Pons (tissue), 1 donor: ENCODE measurements at places on chromosomes 12 and 14.

GRCh38 chr14:63644741-63645140, 3.1 kb upstream of the WDR89 start:
- no peak for DNase-seq

DNA sequence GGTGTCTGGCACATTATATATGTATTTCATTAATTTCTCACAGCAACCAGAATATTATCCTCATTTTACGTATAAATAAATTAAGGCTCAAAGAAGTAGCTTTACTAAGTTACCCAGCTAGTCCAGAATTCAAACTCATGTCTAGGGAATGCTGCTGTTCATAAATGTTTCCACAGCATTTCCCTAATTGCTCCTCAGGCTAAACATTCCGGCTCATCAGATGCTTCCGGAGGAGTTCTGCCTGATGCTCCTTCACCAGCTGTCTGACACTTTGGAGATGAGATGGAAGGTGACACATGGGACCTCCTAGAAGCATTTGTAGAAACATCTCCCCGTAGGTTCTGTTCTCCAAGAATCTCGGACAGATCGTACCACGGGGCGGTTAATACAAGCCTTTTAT, 12.1 kb downstream of the KRT85 start:
- no peak for DNase-seq

DNA sequence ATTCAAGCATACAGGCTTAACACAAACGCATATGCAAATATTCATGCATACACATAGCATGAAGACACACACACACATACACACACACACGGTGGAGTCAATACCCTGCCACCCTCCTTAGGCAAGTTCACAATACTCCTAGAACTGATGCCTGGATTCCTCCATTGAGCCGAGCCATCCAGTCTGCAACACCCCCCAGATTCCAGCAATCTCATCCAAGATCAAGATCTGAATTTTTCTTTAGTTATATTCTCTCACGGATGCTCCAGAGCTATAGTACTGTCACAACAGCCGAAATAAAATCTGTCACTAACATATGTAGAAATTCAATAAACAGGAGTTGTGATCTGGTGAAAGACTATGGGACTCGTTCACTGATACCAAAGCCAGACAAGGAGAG, 110.8 kb downstream of the NUAK1 start:
- DNase-seq, result no peak

- DNase-seq, result no peak
These were observed 90.0 kb upstream of the PLEKHA5 start for GRCh38 chr12:19039515-19039914.

- no peak for DNase-seq
These were observed 38.7 kb upstream of the SYCP3 start for GRCh38 chr12:101777978-101778377.

DNA sequence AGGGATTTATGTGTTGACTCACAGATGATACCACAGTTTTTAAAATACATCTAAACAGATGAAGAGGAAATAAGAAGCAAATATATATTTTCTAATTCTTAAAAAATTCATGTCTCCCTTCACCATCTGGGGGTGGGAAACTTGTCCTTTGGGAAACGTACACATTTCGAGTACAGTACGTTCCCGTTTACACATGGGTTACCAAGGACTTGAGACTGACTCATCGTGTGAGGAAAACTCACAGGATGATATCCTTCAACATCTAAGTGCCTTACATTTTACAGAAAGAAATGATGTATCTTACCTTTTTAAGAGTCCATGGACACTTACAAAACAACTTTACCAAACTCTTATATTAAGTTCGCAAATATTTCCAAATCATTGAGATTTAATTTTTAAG, 16.0 kb upstream of the FBLN5 start:
- DNase-seq, result no peak

DNA sequence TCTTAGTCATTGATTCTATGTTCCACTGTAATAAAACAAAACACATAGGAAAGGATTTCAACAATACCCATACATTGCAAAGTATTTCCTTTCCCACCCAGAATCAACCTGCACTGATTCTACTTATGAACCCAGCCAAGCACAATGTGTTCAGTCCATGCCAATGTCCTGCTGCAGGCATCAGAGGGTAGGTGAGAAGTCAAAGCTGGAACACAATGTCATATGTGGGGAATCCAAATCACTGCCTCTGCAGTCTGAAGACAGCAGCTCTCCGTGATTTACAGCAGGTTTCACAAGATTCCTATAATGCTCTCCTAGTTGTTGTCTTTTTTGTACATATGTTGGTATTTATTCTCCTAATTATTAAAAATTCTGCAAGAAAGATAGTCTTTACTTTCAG, 25.7 kb downstream of the ITPR2 start:
- no peak for DNase-seq

DNA sequence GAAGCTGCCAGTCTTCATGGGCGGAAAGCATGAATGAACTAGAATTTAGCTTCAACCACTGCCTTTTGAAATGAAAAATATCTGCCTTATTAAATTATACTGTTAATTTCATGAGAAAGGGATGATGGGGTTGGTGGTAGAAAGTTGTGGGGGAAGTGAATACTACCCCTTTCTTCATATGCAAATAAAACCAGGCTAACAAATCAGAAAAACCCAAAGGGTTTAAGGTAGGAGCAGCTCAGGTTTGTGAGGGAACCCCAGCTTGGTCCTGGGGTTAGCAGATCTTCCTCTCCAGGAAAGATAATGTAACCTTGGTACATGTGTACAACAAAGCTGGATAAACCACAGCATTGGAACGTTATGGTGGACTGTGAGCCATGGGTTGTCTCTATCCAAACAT, 84.0 kb downstream of the PPP2R5C start:
- no peak for DNase-seq

DNA sequence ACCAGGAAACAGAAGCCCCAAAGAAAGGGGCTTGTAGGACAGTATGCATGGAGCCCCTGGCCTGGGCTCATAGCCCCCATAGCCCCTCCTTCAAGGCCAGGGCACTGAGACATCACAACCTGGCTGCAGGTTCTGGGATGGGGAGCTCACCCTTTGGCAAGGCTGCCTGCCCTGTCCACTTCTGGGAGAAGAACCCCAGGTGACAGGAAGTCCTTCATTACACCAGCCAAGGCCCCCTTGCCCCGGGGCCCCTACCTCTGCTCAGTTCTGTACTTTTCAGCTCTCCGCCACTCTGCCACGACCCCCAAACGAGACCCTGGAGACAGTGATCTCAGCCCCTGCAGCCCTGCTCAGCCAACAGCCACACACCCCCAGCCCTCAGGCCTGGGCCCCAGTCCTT, 223.2 kb upstream of the RTL1 start:
- no peak for DNase-seq

DNA sequence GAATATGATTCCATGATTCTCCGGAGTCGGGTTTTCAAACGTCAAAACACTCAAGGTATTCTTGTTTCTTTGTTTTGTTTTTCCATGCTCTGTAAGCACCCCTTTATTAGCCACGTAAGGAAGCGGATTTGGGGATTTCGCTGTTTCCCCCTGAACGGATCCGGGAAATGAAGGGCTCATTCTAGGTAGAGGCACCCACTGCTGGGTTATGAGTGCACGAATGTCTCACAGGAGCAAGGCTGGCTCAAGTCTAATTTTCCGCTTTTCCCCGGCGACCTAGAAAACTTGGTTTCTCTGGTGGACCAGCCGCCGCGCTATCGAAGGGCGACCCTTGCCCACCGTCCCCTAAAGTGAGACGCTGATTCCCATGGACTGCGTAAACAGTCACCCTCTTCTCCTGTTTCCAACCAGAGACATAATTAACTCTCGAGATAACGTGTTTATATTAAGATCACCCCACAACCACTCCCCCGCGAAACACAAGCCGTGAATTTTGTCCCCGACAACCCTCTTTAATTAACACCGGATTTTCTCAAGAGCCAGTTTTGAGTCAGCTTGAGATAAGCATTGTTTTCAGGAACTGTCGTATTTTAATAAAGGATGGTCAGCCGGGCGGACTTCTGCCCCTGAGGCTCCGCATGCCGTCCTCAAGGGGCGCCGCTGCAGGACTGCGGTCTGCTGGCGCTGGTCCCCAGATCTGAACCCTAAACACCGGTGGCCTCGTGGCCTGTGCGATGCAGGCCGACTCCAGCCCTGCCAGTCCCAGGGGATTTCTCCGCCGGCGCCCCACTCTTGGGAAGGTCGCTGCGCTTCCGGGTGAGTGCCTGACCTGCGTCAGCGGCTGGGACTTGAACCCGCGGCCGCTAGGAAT, 515 bp upstream of the ABCC9 start:
- peak; percentile 6 for DNase-seq

GRCh38 chr12:119117936-119118335, 60.8 kb upstream of the HSPB8 start:
- DNase-seq, result no peak

DNA sequence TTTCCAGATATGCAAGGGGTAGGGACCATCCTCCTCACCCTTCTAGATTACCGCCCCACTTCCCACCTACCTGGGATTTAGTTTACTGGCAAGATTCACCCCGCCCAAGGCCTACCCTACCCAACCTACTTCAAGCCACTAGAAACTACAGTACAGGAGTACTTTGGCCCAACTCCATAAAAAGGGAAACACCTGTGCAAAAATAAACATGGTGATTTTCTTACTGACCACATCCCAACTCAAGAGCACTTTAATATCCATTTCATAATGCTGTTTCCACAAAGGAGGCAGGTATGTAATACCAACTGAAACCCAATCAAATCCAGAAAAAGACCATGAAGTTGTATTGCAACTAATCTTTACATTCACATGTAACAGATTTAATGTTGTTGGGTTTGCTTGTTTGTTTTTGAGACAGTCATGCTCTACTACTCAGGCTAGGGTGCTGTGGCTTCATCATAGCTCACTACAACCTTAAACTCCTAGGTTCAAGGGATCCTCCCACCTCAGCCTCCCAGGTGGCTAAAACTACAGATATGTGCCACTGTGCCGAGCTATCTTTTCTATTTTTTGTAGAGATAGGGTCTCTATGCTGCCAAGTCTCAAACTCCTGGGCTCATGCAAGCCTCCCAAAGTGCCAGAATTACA, 41.7 kb upstream of the RAP1B start:
- DNase-seq, result no peak

DNA sequence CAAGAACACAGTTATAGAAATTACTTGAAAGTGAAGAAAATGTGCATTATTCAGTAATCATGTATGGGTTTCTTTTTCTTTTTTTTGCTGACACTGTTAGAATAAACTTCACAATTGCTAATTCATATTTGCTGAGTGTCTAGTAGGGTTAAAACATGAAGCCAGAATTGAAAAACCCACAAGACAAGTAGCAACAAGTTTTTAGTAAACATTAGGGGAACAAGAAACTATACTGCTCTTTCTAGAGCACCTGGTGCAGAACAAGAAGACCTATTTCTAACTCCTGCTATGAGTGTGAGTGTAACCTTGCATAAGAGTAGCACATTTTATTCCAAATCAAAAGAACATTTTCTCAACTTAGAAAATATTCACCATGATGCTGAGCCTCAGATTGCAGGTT, 83.2 kb downstream of the ITPR2 start:
- DNase-seq, result no peak

- DNase-seq, result no peak
These were observed 45.4 kb upstream of the PCED1B start for GRCh38 chr12:47033789-47034555.

GRCh38 chr12:122127839-122128238, 46.2 kb downstream of the IL31 start:
- DNase-seq, result no peak

- DNase-seq, result no peak
These were observed 107.0 kb downstream of the HECTD4 start for GRCh38 chr12:112275207-112275606.

DNA sequence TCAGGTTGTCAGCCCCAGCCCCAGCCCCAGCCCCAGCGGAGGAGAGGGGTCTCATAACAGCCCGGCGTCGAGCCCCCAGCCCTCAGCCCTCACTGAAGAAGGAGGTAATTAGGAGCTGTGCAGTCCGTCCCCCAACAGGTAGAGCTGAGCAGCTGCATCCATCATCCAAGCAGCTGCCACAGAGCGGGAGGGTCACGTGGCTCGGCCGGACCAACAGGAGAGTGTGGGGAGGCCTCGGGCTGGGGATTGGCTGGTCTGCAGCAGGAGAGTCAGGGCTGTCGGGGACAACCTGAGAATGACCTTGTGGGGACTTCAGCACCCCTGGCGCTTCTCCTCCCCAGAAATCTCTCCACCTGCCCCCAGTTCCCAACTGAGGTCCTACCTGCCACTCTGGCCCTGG, 29.6 kb downstream of the SMUG1 start:
- no peak for DNase-seq

GRCh38 chr14:106605548-106606448, 1079.4 kb downstream of the TMEM121 start:
- no peak for DNase-seq

DNA sequence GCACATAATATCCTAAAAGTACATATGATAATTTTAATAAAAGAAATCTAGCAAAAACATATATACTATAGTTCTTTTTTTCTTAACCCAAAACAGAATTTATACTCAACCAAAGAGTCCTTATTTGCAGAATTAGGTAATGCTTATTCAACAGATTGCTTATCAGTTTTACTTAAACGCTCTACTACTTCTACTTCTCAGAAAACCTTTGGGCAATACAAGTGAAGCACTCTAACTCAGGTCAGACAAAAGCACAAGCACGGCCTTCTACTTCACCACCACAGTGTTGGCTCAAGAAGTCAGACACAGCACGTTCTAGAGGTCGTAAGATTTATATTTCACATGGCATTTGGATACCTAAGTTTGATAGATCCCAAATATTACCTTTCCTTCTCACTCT, 29.2 kb downstream of the DICER1 start:
- no peak for DNase-seq

GRCh38 chr14:71116568-71117122, 209.4 kb downstream of the PCNX1 start:
- DNase-seq, result no peak

DNA sequence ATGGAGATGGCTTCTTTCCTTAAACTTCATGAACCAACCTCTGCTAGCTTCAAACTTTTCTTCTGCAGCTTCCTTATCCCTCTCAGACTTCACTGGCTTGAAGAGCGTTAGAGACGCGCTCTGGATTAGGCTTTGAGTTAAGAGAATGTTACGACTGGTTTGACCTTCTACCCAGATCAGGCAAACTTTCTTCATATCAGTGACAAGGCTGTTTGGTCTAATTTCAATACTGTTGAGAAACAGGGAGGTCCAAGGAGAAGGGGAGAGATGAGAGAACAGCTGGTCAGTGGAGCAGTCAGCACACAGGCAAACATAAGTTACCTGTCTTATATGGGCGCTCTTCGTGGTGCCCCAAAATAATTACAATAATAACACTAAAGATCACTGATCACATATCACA, 14.9 kb downstream of the SCAF11 start:
- no peak for DNase-seq

GRCh38 chr12:50403001-50403440, 2.3 kb downstream of the LARP4 start:
- DNase-seq, result no peak

- no peak for DNase-seq
These were observed 213.0 kb downstream of the IPO8 start for GRCh38 chr12:30482650-30483049.

- DNase-seq, result no peak
These were observed 348.5 kb downstream of the NPAS3 start for GRCh38 chr14:33287189-33287588.

- no peak for DNase-seq
These were observed 25.8 kb upstream of the C12orf76 start for GRCh38 chr12:110074089-110074488.
